ENCODE measurements at places on chromosomes 1 and 21. TPM values are rescaled to one million over a fixed set of nuclear protein-coding genes. Genes with fewer than 3 reads are reported as not detected.

Gene SCP2
- total RNA-seq, result 48.3 TPM

Gene FMOD
- not detected for total RNA-seq

Gene CYP4A11
- total RNA-seq, result not detected

Gene APOBEC4
- total RNA-seq, result not detected

Gene HMGCL
- total RNA-seq, result 16.2 TPM

Data from naive thymus-derived CD4-positive, alpha-beta T cell (primary cell).